ENCODE measurements at places on chromosomes 6 and 20.

- no peak for DNase-seq
These were observed 650.7 kb downstream of the KIF16B start for GRCh38 chr20:15922556-15922955.

GRCh38 chr20:1301031-1301529 is 27.9 kb downstream of the SDCBP2 start:
- no peak for DNase-seq

GRCh38 chr20:44247586-44248409 is 690 bp downstream of the GDAP1L1 start:
- DNase-seq: no peak

- no peak for DNase-seq
These were observed 15.2 kb downstream of the HNF4A start for GRCh38 chr20:44370639-44371218.

- DNase-seq: no peak
These were observed 70.2 kb downstream of the RCAN2 start for GRCh38 chr6:46420921-46421638.

GRCh38 chr6:126967296-126968005 is 151.0 kb upstream of the RSPO3 start:
- no peak for DNase-seq

DNA sequence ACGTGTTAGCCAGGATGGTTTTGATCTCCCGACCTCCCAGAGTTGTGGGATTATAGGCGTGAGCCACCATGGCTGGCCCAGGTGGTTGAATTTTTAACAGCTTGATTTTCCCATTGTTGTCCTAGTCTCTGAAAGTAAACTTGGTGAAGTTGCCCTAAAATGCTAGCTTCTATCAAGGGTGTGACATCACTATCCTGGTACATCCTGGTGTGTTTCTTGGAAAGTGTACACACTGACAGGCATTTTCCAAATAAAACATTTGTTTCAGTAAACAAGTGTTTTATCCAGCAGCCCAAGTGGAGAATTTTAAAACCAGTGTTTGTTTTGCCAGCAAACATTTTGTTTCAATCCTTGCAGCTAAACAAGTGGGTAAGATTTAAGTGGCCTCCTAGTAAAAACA is 40.5 kb upstream of the RREB1 start:
- no peak for DNase-seq

- DNase-seq: no peak
These were observed 362.0 kb upstream of the CITED2 start for GRCh38 chr6:139736325-139736906.

DNA sequence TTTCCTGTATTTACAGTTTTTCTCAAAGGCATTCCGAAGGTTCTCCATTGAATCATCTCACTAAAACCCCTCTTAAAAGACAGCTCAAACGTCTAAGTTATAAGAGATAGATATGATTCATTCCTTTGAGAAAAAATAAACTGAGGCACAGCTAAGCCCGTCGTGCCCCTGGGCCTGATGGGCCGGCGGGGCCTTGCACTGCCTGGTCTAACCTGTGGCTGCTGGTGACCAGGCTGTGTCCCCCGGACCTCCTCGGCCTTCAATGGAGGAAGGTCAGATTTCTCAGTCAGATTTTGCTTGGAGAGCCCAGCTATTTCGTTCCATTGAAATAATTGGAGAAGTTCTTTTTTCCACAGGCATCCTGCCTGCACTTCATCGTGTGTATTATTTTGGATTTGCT is 11.3 kb upstream of the FOXC1 start:
- DNase-seq: no peak

- peak; percentile 48 for DNase-seq
These were observed 130.9 kb upstream of the PTPN1 start for GRCh38 chr20:50379049-50379990.

GRCh38 chr20:44720997-44721784 is 6.0 kb downstream of the CCN5 start:
- DNase-seq: no peak

- DNase-seq: no peak
These were observed 479.4 kb upstream of the MAN1A1 start for GRCh38 chr6:119829006-119829405.

DNA sequence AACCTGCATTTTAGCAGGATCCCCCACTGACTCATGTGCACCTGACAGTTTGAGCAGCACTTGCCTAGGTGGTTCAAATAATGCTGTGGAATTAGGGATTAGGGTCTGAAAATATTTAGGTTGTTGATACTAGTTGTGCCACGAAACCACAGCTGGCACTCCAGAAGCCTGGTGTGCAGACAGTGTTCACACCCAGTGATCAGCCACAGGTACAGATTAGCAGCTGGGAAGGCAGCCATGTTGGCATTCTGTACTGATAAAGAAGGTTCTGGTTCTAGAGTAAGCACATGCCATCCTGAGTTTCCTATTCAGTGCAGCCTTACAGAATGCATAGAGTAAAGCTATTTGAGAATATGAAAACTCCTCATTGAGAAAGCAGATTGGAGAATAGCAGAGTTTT is 30.1 kb downstream of the TMEM74B start:
- DNase-seq: no peak

DNA sequence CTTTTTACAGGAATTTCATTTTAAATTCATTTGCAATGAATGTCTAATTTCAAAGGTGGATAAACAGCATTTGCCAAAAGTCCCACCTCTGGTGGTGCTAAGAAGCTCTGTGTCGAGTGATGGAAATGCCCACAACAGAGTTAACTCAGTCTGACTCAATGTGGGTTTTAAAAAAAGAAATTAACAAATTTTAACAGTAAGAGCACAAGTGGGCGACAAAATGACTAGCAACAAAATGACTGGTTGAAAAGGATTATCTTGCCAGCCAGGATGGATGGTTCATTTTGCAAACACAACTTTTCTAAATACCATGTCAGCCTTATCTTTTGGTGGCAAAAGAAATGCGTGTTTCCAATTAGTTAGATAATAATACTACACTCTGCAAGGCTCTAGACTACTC is 14.3 kb upstream of the TAGAP start:
- no peak for DNase-seq

GRCh38 chr6:20402342-20403069 is 827 bp downstream of the E2F3 start:
- no peak for DNase-seq

GRCh38 chr6:83873869-83874268 is 14.4 kb downstream of the CYB5R4 start:
- DNase-seq: no peak

- no peak for DNase-seq
These were observed 73.2 kb downstream of the CEBPB start for GRCh38 chr20:50263831-50264230.

GRCh38 chr6:35062676-35063574 is 78.2 kb downstream of the TCP11 start:
- no peak for DNase-seq

GRCh38 chr20:56631990-56632327 is 2.9 kb downstream of the TFAP2C start:
- DNase-seq: no peak

GRCh38 chr6:64023693-64024092 is 388.1 kb downstream of the PHF3 start:
- no peak for DNase-seq

DNA sequence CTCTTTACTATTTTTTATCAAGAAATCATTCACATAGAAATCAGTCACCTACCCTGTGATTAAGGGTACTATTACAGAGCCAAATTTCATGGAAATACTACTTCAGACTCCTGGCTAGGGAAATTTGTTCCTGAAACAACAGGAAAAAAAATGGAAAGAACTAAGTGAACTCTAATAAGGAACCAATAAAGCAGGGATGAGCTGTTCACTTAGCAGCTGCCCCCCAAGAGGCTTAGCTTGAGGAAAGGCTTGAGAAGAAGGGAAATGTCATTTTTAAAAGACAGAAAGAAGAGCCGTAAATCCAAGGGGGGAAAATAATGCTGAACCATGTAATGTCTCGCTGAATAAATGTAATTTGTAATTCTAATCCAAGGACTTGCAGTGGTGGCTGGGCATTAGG is 88.8 kb downstream of the COL21A1 start:
- no peak for DNase-seq

- no peak for DNase-seq
These were observed 202.7 kb downstream of the CLIC5 start for GRCh38 chr6:45812922-45813321.

GRCh38 chr20:63652192-63652980 is 838 bp downstream of the STMN3 start:
- DNase-seq: no peak

DNA sequence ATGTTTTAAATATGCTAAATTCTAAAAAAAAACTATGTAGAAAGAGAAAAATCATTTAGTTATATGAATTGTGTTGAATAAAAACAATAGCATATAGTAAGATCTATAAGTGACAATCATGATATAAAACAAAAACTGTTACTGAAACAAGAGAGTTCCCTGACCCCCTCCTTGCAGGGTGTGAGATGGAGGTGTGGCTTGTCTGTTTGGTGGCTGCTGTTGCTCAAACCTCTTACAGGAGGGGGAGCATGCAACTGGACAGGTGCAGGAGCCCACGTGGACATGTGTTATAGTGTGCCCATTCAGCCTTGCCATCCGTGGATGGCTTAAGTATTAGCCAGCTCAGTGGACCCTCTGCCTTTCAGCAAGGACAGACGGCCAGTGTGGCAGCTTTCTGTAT is 206.7 kb downstream of the MOXD1 start:
- DNase-seq: no peak

- DNase-seq: no peak
These were observed 4.5 kb downstream of the PRDM13 start for GRCh38 chr6:99611148-99611547.

DNA sequence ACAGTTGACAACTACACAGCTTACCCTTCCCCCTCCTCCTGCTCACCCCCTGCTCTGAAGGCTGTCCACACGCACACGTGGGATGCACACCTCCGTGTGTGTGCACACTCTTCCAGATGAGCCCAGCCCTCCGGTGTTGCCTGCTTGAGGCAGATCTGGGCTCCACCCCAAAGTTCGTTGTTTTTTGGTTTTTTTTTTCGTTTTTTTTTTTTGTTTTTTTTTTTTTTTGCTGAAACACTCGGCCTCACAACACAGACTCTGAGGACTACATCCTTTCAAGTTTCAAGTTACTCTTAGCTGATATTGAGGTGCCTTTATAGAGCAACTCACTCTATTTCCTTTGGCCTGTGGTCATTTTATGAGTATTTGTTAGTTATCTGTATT is 88.2 kb downstream of the RREB1 start:
- DNase-seq: no peak

- DNase-seq: no peak
These were observed 143.7 kb downstream of the ZDHHC14 start for GRCh38 chr6:157524735-157525134.

GRCh38 chr6:108454356-108454755 is 106.4 kb upstream of the FOXO3 start:
- no peak for DNase-seq

GRCh38 chr20:41314386-41314785 is 3.1 kb downstream of the ZHX3 start:
- no peak for DNase-seq

GRCh38 chr20:34907616-34908469 is 31.4 kb downstream of the ACSS2 start:
- no peak for DNase-seq

GRCh38 chr6:42378125-42378524 is 73.6 kb downstream of the TRERF1 start:
- DNase-seq: no peak

DNA sequence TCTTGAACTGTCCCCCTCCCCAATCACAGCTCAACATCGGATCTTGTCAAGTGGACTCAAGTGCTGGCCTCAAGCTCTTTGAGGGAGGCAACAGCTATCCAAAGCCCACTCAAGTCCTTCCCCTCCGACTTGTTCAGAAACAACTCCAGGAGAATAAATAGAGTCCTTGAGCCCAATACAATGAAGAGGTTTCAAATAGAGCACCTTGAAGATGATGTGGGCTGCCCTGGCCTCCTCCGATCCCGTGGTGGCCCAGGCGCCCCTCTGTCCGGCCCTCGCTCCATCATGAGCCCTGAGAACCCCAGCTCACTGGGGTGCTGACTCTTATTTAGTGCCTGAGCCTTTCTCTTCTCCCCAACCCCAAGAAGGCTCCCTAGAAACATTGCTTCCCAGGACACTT is 164.3 kb upstream of the PMEPA1 start:
- no peak for DNase-seq

GRCh38 chr6:106501960-106502371 is 127.3 kb downstream of the RTN4IP1 start:
- no peak for DNase-seq

- no peak for DNase-seq
These were observed 15.7 kb upstream of the SAYSD1 start for GRCh38 chr6:39130691-39131090.

- no peak for DNase-seq
These were observed 10.4 kb downstream of the NOX3 start for GRCh38 chr6:155444952-155445903.

DNA sequence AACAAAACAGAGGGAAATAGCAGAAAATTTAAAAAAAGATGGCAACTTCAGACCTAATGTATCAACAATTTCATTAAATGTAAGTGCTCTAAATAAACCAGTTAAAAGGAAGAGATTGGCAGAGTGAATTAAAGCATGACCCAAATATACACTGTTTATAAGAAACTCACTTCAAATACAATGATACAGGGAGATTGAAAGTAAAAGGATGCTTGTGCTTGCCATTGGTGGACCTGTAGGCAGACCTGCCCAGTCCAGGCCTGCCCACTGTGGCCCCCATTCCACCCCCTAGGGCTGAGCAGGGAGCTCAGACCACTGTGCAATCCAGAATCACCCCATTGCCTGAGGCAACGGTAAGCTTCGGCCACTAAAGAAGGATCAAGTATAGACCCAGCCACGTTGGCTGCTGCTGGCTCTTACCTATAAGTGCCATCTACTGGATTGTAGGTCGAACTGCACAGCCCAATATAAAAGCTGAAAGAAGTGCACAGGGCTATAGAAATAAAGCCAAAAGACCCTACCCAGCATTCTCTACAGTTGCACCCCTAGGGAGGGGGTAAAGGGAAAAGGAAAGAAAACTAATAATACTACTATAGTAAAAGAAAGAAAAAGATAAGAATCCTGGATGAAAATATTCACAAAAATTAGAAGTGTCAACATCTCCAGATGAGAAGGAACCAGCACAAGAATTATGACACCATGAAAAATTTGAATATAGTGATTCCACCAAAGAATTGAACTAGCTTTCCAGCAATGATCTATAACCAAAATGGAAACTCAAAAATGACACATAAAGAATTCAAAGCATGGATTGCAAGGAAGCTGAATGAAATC is 36.1 kb downstream of the PSMB1 start:
- DNase-seq: peak; percentile 38

GRCh38 chr20:29301624-29302259 is 1955.7 kb upstream of the DEFB115 start:
- no peak for DNase-seq

- DNase-seq: no peak
These were observed 36.2 kb upstream of the OLIG3 start for GRCh38 chr6:137530404-137530803.
